ENCODE measurements at places on chromosomes 1 and 21.

DNA sequence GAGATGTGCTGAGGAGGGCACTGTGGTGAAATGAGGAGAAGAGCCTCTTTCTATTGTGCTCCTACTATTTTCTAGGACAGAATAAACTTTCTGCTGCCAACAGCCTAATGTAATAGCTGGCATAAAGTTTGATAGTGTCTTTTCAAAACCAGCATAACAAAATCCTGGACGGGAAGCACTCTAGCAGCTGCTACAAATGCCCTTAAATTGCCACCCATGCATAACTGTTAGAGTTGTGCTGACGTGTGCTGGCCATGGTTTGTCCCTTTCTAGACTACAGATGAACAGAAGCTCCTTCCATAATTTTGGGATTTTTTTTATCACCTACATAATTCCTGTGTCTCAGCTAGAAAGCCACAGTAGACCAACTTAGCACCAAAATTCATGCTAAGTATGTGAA is 88.5 kb upstream of the DEPDC1 start:
- DNase-seq, result no peak

- DNase-seq, result no peak
Measured at GRCh38 chr21:45021428-45022347, 52.7 kb upstream of the ADARB1 start.

DNA sequence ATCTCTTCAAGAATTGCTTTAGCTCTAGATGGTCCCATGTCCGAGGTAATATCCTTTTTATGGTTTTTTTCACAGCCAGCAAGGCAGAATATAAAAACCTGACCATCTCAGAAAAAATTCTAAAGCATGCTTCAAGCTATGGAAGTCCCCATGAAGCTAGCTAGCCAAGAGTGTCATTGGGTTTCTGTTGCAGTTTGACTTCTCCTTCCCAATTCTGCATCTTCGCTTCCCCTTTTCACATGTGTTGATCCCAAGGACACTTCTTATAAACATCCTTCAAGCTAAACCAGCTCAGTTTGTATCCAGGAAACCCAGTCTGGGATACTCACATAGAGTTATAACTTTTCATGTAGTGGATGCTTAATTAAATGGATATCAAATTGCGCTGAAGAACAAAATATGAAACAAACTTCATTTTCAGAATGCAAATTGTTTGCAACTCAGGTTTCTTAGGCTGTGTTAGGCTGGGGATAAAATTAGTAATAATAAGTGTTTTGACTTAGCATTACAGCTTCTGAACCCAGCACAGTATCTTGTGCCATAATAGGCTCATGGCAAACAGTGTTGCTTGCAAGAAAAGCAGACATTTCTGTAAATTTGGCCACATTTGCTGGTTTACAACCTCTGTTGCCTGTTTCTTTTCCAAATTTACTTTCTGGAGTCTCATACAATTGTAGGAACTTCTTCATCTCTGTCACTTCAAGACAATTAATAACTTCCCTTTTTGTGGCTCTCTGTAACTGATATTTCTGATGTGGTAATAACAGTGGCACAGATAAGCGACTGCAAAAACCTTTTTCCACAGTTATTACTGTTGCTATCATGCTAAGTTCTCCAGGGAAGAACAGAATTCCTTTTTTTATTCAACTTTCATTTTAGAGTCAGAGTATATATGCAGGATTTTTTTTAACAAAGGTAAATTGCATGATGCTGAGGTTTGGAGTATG is 53.2 kb downstream of the NCAM2 start:
- no peak for DNase-seq

DNA sequence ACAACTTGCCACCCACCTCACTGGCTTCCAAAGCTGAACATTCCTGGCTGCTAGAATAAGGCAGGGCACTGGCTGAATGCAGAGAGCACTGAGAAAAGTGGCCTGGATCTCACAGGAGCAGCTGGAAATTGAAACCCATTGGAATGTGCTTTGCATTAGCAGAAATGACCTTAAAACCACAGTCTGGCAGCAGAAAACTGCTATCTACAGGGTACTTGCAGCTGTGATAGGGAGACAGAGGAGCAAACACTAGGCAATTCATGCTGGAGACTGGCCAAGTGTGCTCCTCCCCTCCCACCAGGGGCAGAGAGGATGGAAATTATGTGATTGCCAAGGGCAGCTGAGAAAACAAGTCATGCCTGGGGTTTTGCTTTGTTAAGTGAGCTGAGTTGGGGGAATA is 47.2 kb downstream of the HSD3B1 start:
- DNase-seq, result peak; percentile 98
